Naive thymus-derived CD4-positive, alpha-beta T cell (primary cell): ENCODE measurements at places on chromosomes 2 and 18.

DNA sequence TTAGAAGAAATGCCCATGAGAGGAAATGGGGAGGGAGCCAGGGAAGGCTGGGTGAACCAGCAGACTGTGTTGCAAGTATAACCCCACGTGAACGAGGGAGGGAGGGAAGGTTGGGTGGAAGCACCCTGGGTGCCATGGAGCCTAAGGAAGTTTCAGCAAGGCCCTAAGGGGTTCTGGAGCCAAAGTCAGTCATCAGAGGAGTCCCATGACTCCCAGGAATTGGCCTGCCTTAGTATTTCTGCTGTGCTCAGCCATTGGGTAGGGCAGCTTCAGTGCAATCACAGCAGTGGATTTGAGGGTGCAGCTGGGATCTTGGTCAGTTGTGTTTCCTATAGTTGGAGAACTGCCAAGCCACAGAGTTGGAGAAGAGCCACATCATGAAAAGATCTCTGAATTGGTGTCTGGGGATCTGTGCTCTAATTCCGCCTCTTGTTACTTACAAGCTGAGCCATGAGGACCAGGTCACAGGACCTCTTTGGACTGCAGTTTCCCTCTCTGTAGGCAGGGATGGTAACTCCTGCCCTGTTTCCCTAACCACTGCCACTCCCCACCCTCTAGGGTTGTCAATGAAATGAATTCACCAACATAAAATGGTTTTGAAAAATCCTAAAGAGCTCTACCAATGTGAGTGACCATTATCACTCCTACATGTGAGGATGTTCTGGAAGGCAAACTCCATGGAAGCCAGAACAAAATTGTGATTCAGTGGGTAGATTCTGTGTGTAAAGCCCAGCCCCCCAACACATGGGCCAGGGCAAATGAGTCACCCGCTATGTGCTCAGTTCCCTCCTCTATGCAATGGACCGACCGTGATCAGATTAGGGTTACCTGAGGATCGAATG lies 108.9 kb downstream of the CLIP4 start:
- no peak for DNase-seq

GRCh38 chr2:9699139-9700108 lies 68.6 kb upstream of the YWHAQ start:
- DNase-seq: no peak

DNA sequence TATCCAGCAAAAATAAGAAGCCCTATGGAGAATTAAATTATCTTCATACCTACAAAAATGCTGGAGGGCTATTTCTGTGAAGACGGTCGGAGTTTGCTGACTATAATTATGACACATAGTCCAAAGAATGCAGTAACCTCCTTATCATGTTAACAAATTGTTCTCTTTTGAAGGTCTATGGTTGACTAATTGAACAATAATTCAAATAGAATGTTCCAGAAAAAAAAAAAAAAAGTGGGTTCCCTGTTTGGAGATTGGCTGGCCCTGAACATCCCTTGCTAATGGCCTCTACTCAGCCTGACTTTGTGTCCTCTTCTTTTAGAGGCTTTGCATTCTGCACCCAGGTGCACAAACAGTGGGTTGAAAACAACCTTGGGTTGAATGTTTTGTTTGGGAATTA lies 82.8 kb upstream of the CCBE1 start:
- no peak for DNase-seq

DNA sequence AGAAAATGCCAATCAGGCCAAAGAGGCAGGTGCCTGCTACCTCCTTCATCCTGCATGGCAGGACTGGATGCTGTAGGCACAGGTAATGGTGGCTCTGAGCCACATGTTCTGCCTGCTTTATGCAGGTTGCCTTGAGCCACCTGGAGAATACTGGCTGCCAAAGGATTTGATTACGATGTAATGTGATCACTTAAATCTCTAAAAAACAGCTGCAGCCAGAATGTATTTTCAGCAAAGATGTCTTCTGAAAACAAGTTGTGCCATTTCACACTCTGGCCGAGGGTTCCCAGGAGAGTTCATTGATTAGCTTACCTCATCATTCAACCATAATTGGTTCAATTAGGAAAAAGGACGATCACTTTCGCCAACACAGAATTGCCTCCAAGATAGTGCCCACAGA lies 17.9 kb upstream of the MSGN1 start:
- no peak for DNase-seq

DNA sequence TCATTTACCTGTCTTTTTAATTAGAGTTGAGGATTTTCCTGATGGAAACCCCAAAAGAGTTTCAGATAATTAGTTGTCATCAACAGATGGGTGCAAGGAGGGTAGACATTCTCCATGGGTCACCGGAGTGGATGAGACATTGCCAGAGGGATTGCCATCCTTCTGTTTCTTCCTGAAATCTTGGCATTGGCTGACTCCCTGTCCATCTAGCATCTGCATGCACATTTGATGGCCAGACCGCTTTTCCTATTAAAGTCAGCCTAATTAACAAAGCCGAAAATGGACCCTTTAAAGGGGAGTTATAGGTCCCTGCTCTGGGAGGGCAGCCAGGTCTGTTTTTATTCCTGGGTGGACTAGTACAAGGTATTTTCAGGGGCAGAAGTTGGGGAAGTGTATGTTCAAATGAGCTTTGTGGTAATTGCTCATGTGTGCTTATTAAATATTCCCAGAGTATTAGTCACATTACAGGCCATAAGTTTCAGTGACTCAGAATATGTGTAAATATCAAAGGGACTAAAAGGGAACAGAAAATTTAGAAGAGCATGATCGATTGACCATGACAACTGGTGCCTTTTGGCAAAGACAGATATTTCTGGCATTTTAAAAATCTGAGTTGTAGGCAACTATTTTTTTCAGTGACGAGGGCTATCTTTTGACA lies 209.8 kb downstream of the PHLPP1 start:
- DNase-seq: no peak

DNA sequence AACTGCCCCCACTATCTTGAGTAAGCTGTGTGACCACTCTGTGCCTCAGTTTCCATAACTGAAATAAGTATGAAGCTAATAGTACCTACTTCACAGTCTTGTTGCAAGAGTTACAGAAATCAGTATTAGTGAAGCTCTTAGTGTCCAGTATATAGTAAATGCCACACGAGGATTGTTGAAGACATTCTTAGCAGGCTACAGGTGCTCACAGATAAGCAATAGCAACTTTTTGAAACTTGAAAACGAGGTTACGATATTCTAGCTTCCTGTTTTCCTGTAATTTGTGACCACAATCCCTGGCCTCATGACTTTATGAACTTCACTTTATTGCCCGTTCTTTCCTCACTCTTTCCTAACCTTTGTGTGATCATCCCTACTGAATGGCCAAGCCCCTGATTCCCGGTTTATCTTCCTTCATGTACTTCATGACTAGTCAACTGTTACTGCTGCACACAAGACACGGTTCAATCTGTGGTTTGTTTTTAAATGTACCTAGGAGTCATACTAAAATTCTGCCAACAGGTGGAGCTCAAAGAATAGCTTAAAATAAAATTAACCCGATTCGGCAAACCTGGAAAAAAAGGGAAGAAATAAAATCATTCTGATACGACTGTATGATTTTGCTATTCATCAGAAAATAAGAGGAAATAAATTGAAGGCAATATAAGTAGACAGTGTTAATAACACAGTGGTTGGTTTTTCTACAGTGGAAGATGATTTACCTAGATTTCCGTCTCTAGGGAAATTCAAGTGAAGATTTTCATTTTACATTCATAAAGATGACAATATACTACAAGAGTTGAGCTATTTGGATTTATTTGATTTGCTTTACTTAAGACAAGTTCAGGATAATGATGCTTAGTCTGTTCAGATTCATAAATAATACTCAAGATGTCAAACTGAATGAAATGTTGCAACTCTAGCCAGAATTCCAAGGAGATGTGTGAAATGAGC lies 38.1 kb upstream of the STAT1 start:
- DNase-seq: peak; percentile 28

DNA sequence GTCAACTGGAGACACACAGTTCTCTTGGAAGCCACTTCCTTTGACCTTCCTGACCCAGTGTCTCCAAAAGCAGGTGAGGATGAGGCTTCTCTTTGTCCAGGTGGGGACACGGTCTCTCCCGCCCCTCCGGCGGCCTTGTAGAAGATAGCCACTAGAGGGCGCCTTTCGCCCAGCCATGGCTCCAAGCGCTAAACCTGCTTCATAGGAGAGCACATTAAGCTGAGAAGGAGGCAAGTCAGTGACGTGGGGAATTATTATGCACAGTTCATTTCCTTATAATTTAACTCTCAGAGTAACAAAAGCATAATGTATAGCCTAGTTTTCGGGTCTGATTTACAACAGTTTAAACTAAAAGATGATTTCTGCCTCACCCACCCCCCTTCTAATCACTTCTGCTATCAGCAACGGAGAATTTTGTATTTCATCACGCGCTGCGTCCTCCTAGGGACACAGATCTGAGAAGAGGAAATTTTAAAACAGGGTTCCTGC lies 208.7 kb downstream of the ICOS start:
- peak; percentile 82 for DNase-seq
